ENCODE measurements at places on chromosomes 12 and 14. TPM values are rescaled to one million over a fixed set of nuclear protein-coding genes. Genes with fewer than 3 reads are reported as not detected.

OTOGL gene
- not detected for total RNA-seq

KRT75 gene
- not detected for total RNA-seq

RNASE3 gene
- not detected for total RNA-seq

DNA sequence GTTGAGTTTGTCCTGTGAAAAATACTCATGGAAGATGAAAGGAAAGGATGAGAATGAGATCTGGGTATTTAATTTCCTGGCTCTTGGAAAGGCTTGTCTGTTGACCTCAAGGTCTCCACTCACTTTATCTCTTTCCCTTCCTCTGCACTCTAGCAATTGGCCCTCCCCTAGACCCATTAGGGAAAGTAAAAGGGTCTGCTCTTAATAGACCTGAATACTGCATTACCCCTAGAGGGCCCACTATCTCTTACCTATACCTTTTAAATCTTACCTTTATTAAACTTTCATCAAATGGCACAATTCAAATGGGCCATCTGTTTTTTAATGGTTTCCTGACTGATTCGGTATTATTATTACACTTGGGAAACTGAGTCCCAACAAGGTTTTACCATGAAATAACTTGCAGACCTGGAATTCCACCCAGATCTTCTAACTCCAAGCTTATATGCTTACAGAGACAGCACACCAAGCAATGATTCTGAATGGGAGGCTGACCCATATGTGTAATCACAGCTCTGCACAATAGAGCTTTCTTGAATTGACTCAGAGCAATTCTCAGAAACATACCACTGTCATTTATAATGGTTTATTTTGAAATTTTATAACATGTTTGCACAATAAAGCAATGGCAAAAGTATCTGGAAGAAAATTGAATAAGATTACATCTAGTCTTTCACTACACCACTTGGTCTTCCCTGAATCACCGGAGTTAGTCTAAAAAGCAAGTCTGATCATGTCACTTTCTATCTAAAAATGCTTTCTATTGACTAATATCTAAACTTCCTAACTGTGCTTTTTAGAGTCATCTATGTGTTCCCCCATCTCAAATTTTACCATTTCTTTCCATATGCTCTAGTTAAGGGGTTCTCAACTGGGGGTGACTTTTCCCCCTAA lies 618.5 kb downstream of the NRXN3 start:
- no peak for DNase-seq

DNA sequence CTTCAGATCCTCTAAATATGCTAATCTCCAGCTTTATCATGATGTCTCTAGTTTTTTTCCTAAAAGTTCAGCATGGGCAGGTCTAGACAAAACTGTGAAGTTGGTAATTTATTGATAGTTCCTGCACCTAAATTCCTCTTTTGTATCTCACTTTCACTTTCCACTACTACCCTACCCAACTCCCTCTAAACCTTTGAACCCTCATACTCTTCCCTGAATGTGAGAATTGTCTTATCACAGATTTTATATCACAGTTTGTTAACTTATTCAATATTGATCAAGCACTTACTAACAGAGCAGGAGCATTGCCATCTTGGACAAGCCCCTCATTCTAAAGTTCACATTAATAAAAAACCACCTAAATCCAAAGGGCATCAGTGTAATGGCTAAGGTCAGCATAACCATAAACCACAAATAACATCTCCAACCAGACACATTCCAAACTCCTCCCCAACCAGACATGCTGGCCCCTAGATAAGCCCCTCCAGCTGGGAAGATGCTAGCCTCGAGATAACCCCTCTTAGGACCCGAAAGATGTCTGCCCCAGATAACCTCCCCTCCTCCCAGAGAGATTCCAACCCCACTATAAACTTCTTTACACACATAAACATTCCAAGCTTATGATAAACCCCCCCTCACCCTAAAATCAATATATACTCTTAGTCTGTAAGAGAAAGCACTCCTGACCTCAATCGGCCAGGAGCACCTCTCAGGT lies 78.7 kb downstream of the FSCB start:
- DNase-seq: no peak

- no peak for DNase-seq
These were observed 12.5 kb downstream of the CFAP54 start for GRCh38 chr12:96501908-96502307.

DNA sequence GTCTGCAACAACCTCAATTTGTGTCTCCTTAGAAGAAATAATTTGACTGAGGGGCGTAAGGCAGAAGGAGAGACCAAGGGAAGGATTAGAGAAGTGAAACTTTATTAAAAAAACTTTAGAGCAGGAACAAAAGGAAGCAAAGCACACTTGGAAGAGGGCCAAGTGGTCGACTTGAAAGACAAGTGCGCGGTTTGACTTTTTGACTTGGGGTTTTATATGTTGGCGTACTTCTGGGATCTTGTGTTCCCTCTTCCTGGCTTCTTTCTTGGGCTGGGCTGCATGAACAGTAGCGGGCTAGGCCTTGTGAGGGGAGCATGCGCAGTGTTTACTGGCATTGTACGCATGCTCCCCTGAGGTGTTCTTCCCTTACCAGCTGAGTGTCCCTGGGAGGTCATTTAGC lies 369.3 kb upstream of the DCN start:
- no peak for DNase-seq

- DNase-seq: no peak
These were observed 17.3 kb upstream of the LIN7A start for GRCh38 chr12:80954857-80955520.

DNA sequence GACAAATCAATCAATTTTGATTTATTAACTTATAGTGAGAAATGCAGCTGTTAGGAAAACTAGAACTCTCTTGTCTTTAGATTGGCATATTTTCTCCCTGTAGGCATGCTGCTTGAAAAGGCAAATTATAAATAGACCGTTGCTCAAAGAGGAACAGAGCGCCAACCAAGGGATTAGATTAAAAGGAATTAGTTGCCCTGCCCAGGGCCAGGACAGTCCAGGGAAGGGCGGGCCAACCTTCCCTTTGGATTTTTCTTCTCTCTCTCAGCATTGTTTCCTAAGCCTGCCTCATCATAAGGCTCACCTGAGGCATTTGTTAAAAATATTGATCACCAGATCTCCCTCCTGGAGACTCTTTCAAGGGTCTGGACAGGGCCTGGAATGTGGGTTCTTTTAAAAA lies 8.6 kb downstream of the CIPC start:
- no peak for DNase-seq

DNA sequence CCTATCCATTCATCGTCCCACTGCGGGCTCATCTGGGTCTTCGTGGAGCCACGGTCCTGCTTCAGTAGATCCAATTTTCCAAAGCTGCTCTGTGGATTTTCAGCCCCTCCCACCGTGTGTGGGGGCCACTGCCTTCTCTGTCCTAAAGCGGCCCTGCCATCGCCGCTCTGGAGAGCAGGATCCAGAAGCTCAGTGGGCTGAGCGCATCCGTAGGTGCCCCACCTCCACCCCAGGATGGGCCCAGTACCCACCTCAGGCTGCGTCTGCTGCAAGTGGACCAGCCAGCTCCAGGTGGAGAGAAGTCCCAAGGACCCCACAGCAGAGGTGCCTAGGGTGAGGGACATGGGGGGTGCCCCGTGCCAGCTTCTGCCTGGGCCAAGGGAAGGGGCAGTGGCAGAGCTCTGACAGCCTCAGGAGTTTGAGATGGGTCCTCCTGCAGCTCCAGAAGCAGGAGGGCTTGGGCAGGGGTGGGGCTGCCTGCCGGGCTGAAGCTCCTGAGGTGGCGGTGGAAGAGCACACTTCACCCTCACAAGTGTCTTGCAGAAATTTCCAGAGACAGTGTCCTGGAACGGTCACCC lies 148.1 kb upstream of the C14orf180 start:
- no peak for DNase-seq

- no peak for DNase-seq
These were observed 195.0 kb upstream of the FOXG1 start for GRCh38 chr14:28571636-28572035.

DNA sequence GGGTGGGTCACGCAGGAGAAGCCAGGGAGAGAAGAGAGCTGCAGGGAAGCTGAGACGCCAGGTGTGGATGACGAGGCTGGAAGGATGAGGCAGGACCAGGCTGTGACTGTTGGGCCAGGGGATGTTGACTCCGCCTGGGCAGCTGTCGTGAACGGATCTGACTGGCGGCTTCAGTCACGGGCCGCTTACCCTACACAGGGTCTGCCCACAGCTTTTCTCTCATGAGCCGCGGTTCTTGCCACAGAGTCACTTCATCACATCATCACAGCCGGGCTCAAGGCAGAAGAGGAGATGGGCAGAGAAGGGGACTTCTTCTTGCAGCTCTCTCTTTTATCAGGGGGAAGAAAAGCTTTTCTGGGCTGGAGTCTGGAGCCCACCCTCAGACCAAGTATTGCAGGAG lies 7.7 kb downstream of the CLBA1 start:
- no peak for DNase-seq

DNA sequence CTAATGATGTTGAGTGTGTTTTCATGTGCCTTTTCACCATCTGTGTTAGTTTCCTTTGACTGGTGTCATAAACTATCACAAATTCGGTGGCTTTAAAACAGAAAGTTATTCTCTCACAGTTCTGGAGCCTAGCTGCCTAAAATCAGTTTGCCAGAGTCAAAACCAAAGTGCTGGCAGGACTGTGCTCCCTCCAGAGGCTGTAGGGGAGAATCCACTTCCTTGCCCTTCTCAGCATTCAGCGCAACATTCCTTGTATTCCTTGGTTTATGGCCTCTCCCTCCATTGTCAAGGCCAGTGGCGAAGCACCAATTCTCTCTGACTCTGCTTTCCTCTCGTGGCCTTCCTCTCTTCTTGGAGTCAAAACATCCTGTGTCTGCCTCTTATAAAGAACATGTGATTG lies 174.2 kb upstream of the PDE3A start:
- no peak for DNase-seq

- DNase-seq: no peak
These were observed 788 bp downstream of the TEX52 start for GRCh38 chr12:2856051-2856450.

Data from naive thymus-derived CD4-positive, alpha-beta T cell (primary cell).